ENCODE measurements at places on chromosomes 2 and 18. TPM values are rescaled to one million over a fixed set of nuclear protein-coding genes. Genes with fewer than 3 reads are reported as not detected.

The IL1RL1 gene
- 8.7 TPM for total RNA-seq

The SAG gene
- not detected for total RNA-seq

The HRH4 gene
- total RNA-seq, result not detected

The ZDBF2 gene
- 8.7 TPM for total RNA-seq

The CYTIP gene
- 10.7 TPM for total RNA-seq

The SERPINB11 gene
- not detected for total RNA-seq

The PID1 gene
- 17.1 TPM for total RNA-seq

The LYG2 gene
- not detected for total RNA-seq

The INPP5D gene
- 30.4 TPM for total RNA-seq

The SULT1C4 gene
- 117 TPM for total RNA-seq

The ZNF521 gene
- 14.6 TPM for total RNA-seq

The GALNT5 gene
- 11.7 TPM for total RNA-seq

- no peak for DNase-seq
Measured at GRCh38 chr2:96555146-96555610, 18.6 kb downstream of the ARID5A start.

DNA sequence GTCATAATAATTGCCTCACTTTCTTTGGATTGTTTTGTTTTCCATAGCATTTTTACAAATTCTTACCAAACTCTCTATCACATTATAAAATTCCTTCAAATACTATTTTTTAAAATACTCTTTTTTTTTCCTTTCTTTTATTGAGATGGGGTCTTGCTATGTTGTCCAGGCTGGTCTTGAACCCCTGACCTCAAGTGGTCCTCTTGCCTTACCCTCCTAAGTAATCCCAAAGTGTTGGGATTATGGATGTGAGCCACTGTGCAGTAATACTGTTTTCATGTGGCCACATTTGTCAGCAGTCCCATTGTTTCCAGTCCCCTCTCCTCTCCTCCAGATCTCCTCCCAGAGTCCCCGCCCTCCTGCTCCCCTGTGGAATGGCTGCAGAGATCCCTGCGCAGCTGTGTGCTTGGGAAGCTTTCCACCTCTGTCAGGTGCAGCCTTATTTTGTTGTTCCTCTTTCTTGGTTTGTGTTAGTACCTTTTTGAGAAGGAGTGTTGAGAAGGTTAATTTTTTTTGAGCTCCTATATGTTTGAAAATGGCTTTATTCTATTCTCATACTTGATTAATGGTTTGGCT lies 227.3 kb downstream of the LOXHD1 start:
- no peak for DNase-seq

GRCh38 chr18:48634975-48635374 lies 96.1 kb downstream of the CTIF start:
- no peak for DNase-seq

- DNase-seq, result no peak
Measured at GRCh38 chr2:110737783-110738182, 5.4 kb downstream of the ACOXL start.

- peak; percentile 55 for DNase-seq
Measured at GRCh38 chr2:88329815-88330603, 122.5 kb downstream of the FOXI3 start.

DNA sequence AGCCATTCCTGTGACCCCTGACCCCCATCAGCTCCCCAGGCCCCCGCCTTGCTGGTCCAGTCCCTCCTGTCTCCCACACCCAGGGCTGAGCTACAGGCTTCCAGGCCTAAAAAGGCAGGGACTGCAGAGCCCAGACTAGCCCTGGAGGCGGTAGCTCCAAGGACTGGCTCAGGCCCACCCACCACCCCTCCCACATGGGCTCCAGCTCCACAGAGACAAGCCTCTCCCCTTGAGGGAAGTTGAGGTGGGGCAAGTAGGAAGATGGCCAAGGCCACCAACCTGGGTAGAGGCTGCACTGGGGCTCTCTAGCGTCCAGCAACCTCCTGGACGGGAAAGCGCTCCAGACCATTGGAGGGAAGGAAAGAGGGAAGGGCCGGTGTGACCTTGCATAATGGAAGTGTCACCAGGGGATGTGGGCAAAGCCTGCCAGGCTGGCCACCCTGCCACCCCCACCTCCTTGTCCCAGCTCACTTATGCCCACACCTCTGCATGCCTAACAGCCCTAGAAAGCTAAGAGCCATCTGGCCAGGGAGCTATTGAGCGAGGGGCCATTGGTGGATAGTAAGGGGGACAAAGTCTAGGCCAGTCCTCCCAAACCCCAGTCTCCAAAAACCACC lies 63.1 kb downstream of the TNS1 start:
- no peak for DNase-seq

- DNase-seq, result peak; percentile 85
Measured at GRCh38 chr2:233443511-233444183, 89.4 kb downstream of the DGKD start.

DNA sequence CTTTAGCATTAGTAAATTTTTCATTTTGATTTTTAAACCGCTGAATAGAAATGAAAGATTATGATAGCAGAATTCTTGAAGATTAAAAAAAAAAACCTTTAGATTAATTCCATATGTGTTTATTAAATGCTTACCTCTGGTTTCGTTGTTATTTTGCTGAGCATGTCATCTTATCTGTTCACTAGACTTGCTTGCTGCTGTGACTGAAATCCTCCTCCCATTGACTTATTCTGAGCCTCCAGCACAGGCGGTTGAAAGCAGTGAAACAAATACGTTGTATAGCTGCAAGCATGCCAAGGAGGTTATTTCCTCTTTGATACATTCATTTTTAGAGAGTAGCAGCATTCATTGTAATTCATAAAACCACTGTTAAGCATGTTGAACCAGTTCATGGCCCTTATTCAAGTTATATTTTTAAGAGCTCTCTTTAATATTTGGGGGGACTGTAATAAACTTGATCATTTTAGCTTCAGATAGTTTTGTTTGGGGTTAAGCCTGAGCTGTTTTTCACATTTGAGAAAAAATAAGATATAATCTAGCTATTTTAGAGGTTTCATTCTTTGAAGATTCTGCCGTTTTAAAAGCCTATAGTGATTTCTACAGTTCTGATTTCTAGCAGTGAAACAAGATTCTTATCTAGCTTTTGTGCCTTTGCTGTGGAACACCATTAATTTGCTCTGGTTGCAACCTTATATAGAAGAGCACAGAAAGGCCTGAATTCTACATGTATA lies at the start of gene HTR2B:
Gene HTR2B, minus strand, starts transcription at position 205 of the 731 bp plus-strand sequence. CDS start 1,278 bp downstream, outside the sequence.
- no peak for DNase-seq

GRCh38 chr18:34315591-34316352 lies 91.1 kb upstream of the NOL4 start:
- no peak for DNase-seq

DNA sequence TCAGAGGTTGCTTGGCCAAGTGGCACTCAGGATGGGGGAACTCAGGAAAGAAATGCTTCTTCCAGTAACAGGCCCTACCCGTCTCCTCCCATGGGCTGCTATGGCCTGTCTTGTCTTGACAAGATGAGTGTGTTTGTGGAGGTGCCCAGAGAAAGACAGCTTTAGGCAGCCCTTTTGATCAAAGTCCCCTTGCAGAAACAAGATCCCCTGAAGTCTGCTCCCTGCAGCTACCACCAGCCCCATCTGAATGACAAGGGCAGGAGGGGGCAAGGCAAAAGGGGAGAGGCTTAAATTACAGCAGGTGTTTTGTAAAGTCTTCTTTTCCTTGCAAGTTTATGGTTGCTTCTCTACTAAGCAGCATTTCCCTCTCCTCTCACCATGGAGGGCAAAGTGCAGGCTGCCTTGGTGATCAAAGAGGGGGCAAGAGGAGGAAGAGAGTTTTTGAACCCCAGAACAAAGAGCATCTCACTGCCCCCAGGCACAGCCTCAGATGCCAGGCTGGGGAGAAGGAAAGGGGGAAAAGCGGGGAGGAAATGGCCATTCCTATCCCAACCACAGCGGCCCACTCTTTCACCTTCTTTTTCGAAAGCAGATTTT lies 6.7 kb downstream of the EVA1A start:
- no peak for DNase-seq

DNA sequence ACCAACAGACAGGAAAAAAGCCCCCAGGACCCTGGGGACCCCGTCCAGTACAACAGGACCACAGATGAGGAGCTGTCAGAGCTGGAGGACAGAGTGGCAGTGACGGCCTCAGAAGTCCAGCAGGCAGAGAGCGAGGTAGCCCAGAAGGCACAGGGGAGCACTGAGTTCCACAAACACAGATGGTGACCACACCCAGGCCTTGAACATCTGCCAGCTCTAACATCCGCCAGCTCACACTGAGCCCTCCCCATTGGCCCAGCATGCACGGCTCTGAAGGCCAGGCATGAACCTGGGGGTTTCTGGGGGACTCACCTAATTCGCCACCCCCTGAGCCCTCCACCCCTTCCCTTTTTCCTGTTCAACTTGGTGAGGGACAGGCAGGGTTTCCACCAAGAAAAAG lies 25.6 kb upstream of the PRLH start:
- DNase-seq, result peak; percentile 66

- no peak for DNase-seq
Measured at GRCh38 chr18:58186258-58186948, 142.4 kb downstream of the NEDD4L start.

DNA sequence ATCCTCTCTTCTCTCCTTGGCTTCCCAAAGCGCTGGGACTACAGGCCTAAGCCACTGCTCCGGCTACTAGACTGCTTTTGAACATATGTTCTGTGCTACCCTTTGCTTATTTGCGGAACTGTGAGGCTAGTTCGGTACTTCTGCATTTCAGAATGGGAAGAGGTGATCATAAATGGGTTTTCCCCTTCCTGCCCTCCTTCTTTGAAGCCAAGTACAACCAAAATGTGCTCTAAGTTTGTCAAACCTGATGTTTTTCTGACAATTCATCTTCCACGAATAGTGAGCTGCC lies 1.7 kb upstream of the ESCO1 start:
- no peak for DNase-seq

- DNase-seq, result no peak
Measured at GRCh38 chr2:106114166-106114565, 79.9 kb downstream of the UXS1 start.

DNA sequence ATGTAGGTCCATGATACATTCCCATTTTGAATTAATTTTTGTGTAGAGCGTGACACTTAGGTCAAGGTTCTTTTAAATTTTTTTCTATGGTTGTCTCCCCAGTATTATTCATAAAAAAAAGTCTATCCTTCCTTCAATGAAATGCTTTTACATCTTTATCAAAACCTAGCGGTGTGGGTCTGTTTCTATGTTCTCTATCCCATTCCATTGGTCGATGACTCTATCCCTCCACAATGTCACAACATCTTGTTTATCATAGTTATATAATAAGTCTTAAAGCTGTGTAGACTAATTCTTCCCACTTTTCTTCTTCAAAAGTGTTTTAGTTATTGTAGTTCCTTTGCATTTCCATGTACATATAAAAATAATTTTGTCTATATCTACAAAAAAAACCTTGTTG lies 47.2 kb upstream of the GPR17 start:
- no peak for DNase-seq

GRCh38 chr2:225993430-225993829 lies 593.9 kb downstream of the NYAP2 start:
- no peak for DNase-seq

GRCh38 chr2:231394211-231395141 lies 1.0 kb upstream of the B3GNT7 start:
- no peak for DNase-seq

GRCh38 chr2:552906-553305 lies 124.3 kb downstream of the TMEM18 start:
- no peak for DNase-seq

DNA sequence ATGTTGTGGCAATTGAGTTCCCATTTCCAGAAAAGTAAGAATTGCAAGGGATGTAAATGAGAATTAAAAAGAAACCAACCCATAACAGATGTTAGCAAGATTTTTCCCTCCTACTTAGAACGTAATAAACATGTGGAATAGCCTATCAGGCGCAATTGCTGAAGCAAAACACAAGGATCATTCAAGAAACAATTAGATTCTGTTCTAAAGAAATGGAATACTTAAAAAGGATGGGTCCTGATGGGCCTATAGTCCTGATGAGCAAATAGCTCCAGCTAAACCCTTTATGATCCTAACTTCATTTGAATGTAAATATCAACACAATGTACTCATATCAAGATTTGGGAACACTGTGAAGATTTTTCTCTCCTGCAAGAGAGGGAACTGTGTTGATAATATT lies 771.0 kb upstream of the CDH7 start:
- no peak for DNase-seq

DNA sequence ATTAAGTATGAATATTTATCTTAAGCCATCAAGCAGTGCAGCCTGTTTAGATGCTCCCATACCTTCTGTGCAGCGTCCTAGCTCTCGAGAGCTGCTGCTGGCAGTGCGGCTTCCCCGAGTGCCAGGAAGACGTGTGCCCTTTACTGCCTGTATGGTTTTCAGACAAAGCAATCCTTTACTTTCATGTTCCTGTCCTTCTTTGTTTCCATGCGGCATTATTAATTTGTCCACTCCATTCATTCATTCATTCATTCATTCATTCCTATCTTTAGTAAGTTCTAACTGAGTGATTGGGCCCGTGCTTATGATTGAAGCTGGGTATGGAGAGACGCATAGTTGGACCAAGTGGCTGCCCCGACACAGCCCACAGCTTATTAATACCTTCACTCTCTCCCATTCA lies 446.6 kb upstream of the HNRNPA3 start:
- DNase-seq, result no peak

DNA sequence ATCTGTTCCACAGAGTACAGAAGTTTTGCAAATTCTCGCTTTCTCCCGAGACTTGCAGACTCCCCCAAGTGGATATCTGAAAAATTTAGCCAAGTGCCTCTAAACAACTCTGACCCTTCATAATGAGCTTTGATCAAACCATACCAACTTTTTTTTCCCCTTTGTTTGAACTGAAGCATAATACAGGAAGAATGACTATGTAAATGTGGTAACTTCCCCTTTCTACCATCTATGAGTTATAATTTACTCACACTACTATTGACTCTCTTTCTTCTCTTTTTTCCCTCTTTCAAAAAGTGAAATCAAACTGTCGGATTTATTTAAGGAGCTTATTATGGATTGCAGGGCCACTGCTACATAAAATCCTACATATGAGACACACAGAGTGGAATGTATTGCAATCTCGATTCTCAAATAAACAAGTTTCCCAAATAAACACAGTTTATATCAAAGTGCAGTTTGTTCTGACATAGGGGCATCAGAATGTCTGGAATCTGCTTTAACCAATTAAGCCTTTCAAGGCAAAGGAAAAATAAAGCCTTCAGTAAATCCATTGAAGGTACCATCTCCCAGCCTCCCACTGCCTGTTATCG lies 1.4 kb upstream of the ZNF804A start:
- DNase-seq, result no peak

DNA sequence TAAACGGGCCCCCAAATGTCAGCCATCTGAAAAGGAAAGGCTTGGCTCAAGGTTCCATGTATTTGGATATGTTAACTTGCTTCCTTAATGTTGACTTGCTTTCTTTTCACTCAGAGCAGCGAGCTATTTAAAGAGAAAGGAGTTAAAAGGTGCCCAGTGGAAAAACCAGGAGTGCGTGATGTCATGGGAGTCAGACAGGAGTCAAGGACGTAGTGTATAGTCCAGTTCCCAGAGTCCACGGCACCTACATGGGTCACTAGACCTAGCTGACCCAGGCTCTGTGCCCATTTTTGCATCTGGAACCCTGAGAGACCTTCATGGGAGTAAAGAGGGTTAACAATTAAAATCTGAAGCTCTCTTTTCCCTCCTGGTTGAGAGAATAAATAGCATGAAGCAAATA lies 19.8 kb downstream of the SLC3A1 start:
- no peak for DNase-seq

Data from mucosa of gallbladder (tissue), 1 donor.